ENCODE measurements at places on chromosomes 2 and 18.

DNA sequence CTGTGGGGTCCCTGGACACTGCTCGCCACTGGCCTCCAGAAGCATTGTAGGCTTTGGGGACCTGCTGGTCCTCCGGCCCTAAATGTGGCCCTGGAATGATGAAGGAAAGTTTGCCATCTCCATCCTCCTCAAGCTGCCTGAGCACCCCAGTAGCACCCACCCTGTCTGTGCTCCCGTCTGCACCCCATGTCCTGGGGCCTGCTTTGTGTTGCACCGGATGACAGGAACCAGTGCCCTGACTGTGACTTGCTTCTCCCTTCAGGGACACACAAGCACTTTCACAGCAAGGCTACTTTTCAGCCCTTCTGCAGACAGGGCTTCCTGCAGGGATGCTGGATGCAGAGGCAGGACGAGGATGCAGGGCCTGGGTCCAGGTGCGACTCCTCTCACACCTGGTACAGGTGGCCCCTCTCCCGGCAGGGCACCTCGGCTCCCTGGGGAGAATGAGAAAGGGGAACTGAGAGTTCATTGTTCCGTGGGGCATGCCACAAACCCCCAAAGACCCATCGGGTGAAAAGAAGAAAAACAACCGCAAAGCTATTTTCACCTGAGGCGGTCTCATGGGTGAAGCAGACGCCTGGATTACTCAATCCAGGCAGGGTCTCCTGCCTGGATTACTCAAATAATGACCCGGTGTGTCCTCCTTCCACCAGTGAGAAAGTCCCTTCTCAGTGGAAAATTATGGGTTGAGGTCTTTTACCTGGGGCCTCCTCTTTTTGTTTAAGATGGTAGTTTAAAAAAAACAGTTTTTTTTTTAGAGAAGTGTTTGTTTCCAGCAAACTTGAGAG lies 74.9 kb downstream of the LONRF2 start:
- no peak for DNase-seq

GRCh38 chr18:74479486-74480148 lies 16.5 kb upstream of the CNDP2 start:
- no peak for DNase-seq

GRCh38 chr18:48310999-48311398 lies 98.2 kb downstream of the ZBTB7C start:
- DNase-seq: no peak

GRCh38 chr18:10009321-10010144 lies 95.7 kb downstream of the VAPA start:
- no peak for DNase-seq

- DNase-seq: no peak
Measured at GRCh38 chr2:184890311-184890710, 292.0 kb downstream of the ZNF804A start.

GRCh38 chr2:156023229-156023869 lies 309.2 kb downstream of the NR4A2 start:
- DNase-seq: no peak

- no peak for DNase-seq
Measured at GRCh38 chr2:20494241-20494640, 47.4 kb downstream of the RHOB start.

DNA sequence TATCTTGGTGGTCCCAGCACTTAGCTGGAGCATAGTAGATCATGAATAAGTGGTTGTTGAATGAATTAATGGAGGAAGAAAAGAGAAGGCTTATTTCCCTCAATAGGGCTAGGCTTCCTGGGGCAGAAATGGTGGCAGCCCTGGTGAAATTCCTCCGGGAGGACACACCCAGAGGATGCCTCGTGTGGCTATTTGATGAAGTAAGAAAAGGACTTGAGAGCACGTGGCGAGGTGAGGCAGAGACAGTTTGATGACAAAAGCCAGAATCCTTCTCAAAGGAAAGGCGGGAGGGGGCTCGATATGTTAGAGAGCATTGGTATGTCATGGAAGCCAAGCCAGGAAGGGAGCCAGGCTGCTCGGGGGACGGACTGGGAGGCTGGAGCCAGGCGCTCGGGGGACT lies 14.7 kb downstream of the FAM228A start:
- DNase-seq: no peak

DNA sequence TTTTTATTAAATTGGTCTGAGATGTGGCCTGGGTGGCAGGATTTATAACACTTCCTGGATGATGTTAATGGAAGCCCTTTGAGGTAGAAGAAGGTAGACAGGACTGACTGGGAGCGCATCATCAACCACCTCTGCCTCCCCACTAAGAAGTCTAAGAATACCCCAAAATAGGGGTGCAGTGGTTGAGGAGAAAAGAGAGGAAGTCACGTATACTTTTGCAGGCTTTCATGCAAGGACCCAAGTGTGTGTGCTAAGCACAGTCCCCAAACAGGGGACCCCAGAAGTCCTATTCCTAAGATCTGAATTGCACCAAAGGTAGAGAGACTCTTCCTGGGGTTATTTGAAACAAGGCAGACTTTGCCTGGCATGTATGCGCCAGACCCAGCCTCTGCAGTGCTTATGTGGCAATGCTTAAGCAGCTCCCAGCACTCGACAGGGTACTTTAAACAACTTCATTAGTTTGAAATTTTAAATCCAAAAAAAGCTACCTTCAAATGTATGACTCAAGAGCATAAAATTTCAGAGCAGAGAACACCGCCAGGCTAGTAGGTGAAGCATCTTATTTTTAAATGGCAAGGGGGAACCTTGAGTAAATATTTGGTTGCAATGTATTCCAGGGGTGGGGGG lies 35.3 kb downstream of the BCL2 start:
- DNase-seq: no peak

DNA sequence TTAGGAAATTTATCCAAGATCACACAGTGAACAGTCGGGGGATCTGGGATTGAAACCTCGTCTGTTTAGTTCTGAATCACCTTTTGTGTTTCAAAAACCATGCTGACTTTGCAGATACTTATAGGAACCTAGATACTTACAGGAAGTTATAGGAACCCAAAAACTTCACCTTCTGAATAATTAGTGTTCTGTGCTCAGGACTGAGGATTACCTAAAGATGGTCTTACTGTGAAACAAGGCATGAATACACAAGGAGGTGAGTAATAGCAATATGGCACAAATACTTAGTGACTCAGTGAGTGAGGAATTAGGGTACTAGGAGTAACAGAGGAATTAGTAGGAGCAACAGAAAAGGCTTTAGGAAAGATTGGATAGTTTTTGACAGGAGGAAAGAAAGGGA lies 145.5 kb downstream of the LRATD1 start:
- DNase-seq: no peak

DNA sequence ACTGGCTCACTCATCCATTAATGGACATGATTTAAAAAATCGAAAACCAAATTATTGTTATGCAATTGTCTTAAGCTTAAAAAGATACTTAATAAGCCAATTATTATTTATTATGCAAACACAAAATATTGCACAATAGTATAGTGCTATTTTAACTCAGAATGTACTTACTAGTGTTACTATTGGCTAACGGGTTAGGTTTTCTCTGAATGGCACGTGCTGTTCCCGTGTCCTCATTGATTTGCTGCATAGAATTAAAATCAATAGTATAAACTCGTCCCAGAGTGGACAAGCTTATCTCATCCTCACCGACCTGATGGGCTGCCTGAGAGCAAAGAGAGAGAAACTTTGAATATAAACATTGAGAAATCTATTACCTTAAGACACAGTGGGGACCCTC lies 91.2 kb upstream of the DNER start:
- DNase-seq: no peak

DNA sequence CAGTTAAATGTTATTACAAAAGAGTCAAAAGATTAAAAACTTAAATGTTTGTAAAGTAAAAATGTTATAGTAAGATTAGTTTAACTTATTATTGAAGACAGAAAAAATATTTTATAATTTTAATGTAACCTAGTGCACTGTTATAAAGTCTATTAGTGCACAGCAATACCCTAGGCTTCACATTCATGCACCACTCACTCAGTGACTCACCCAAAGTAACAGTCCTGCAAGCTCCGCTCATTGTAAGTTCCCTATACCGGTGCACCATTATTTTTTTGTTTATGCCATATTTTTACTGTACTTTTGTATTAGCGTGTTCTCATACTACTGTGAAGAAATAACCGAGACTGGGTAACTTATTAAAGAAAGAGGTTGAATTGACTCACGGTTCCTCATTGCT lies 759.7 kb upstream of the CDH7 start:
- no peak for DNase-seq

DNA sequence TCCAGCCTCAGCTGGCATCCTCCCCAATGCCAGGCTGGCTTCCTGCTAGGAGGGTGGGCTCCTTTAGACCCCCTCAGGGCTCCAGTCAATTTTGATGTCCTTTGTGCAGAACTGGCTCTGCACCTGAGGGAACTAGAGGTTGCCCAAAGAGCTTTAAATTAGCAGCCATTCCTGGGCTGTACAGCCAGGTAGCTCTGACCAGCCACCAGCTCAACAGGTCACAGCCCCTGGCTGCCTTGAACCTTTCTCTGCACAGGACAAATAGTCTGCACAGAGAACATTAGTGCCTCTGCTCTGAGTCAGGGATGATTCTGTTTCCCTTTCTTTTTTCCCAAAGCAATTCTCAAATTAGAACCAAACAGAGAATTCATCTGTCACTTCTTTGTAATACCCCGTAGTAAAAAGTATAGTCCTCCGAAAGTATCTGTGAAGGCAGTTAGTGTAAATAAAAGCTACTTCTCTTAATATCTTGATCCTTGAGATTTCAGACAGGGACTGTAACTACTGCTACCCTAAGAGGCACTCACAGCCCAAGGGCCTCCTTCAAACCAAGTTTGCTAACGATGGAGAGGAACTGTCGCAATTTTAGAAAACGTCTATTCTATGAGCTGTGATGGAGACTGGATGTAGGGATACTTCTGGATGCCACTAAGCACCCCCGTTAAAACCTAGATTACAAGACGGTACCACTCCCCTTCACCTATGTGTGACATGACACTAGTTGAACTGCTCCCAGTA lies 3.0 kb downstream of the TTC32 start:
- no peak for DNase-seq

GRCh38 chr2:39741871-39742270 lies 37.2 kb downstream of the THUMPD2 start:
- DNase-seq: no peak

- no peak for DNase-seq
Measured at GRCh38 chr2:182852090-182852489, 14.3 kb downstream of the FRZB start.

DNA sequence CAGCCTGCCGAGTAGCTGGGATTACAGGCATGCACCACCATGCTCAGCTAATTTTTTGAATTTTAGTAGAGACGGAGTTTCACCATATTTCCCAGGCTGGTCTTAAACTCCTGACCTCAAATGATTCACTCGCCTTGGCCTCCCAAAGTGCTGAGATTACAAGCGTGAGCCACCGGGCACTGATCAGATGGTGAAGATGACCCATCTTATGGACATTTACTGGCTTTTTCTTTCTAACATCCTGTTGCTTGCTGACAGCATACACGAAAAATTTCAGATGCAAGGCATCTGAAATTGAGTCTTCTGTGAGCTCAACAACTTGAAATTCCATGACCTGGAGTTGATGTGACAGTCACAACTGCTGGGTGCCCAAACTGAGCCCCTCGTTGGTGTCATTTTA lies 859.5 kb upstream of the CNTNAP5 start:
- DNase-seq: no peak

GRCh38 chr2:173948842-173949241 lies 16.3 kb downstream of the SP3 start:
- no peak for DNase-seq

GRCh38 chr2:155250800-155251199 lies 552.3 kb downstream of the KCNJ3 start:
- no peak for DNase-seq

DNA sequence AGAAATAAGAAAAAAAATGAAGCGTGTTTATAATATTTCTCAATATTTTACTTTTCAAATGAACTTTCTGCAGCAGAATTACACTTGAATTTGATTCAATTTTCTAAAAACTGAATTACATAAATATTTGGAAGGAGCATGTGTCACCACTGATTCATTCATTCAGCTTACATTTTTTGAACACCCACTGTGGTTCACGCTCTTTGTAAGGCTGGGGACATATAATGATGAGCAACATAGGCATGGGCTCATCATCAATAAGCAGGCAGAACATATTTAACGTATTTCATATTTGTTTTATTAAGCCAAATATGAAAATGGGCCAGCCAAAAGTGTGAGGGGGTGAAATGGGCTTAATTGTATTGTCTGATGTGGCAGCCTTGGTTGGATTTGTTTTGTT lies 209.1 kb downstream of the CTNNA2 start:
- no peak for DNase-seq

DNA sequence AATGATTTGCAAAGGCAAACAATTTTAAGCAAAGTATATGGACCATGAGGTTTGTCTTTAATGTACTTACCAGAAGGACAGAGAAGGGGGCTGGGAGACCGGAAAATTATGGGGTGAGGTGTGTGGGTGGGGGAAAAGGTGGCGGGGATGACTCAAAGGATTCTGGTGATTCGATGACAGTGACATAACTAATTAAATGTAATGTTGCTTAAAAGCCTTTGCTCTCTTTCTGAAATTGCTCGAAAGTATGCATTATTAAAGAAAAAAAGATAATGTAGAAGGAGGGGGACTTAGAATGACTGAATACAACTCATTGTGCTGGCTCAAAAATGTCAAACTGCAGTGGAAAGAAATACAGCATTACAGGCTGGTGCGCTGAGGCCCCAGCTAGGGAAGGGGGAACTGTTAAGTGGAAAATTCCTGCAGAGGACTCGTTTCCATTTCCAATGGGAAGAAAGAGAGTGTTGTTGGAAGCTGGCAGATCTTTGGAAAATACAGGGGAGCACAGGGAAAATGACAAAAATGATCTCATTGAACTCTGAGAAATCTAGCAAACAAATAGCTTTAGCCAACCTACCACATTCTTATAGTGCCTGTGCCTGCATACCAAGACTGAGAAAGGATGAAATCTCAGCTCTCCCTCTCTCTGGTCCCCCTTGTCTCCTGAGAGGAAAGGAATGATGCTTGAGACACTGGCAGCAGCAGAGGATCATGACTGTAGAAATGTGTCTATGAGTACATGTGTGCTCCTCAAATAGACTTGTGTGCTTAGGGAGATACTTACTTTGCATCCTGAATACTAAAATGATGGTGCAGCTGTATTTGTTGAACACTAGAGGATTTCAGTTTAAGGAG lies 632.4 kb downstream of the NYAP2 start:
- DNase-seq: no peak

DNA sequence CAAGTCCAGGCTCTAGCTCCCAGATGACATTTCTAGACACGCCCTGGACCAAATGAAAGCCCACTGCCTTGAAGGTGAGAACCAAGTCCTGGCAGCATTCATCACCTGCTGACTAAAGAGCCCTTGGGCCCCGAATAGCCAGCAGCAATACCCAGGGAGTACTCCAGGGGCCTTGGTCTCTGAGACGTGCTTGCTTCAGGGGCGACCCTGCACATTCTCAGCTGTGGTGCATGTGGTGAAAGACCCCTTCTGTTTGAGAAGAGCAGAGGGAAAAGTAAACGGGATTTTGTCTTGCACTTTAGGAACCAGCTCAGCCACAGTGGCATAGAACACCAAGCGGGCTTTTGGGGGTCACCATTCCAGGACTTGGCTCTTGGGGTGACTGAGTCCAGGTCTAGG lies 260.5 kb upstream of the MYT1L start:
- no peak for DNase-seq

Measured in CMK (cell line).